ENCODE measurements at places on chromosomes 5 and 9. TPM values are rescaled to one million over a fixed set of nuclear protein-coding genes. Genes with fewer than 3 reads are reported as not detected.
A peak's percentile ranks its signal among the peaks of the same experiment; 100 is the strongest.

Gene SIT1
- total RNA-seq = 67.7 TPM

DNA sequence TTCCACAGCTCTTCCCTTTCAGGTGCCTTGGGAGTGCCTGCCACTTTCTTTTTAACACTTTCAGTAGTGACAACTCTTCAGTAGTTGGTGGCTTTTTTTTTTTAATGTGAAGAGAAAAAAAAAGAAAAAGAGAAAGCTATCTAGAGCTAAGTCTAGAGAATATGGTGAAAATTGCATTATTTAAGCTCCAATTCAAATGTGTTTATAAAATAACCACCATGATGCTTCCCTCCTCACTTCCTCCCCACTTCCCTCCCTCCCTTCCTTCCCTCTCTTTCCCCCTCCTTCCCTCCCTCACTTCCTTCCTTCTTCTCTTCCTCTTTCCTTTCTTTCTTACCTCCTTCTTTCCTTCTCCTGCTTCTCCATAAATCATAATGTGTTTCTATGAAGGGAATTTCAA is 456.7 kb upstream of the ACTBL2 start:
- no peak for DNase-seq

Gene ZNF474
- total RNA-seq = not detected

DNA sequence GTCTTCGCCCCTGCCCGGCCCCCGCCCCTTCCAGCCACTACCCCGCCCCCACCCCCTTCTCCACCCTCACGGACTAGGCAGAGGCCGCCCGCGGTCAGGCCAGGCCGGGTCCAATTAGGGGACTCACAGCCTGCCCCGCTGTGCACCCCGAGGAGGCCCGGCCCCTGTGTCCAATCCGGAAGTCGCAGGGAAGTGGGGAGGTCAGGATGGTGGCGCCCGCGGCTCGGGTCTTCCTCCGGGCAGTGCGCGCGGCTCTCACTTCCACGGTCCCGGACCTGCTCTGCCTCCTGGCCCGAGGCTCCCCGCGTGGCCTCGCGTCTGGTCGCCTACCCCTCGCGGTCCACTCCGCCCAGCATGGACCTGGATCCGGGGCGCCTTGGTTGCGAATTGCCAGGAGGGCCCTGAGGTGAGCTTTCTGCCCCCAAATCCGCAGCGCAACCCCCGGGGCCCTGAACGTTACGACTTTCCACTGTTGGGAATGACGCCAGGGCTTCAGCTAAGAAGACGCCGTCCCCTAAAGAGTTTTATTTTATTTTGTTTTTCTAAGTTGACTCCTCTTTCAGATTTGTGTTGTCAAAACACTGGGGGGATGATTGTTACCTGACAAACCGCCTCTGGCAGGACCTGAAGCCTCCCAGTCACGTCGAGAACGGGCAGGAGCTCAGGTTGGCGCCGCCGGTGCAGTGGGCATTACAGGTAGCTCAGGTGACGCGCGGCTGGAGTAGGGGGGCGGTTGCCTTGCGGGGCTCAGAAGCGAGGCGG is 763 bp upstream of the IRX2 start:
- DNase-seq = no peak

GRCh38 chr9:5510360-5510931 is at the start of gene PDCD1LG2:
PDCD1LG2 (plus strand) TSS chr9:5510531; CDS start chr9:5522547, 12,016 bp downstream.
- DNase-seq = peak; percentile 20

Gene HMCN2
- not detected for total RNA-seq

Gene AJM1
- 2.8 TPM for total RNA-seq

DNA sequence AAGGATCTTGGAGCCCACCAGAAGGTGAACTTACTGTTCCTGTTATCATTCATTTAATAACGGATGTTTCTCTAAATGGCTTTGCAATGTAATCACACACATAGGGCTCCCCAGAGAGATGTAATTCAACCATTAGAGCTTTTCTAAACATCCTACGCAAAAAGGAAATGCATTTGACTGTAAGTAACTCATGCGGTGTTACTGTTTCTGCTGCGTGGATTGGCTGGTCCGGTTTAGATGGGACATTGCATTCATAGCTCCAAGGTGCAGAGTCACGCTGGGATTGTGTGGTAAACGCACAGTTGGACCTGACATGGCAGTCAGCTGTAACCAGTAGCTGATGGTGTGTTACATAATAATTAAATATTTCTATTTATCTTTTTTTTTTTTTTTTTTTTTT is 185.5 kb upstream of the OTULINL start:
- DNase-seq = no peak

Gene SMIM32
- not detected for total RNA-seq

GRCh38 chr5:172429201-172429940 is 25.0 kb downstream of the SH3PXD2B start:
- DNase-seq = no peak

DNA sequence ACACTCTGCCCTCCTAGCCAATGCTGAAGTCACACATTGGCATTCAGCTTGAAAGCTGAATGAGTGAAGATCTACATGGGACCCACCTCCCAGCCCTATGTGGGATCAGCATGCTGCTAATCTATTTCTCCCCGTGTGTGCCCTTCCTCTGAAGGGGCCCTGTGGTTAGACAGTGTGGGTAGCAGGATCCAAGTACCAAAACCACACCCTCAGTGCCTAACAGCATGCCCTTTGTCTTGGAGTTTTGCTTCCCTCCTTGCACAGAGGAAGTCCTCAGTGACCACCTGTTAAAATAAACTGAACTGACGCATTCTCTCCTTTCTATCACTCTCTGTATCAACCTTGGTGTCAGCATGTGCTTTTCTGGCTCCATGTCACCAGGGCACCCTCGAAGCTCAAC is 25.0 kb downstream of the SH3TC2 start:
- DNase-seq = peak; percentile 8

- DNase-seq = no peak
These were observed 49.2 kb upstream of the TNC start for GRCh38 chr9:115167175-115167574.

- no peak for DNase-seq
These were observed 9.5 kb downstream of the FBXO10 start for GRCh38 chr9:37566716-37567115.

Gene RBM18
- total RNA-seq = 35.5 TPM
